ENCODE measurements at places on chromosomes 5 and 9. TPM values are rescaled to one million over a fixed set of nuclear protein-coding genes. Genes with fewer than 3 reads are reported as not detected.

Gene ZFR
- 94.0 TPM for total RNA-seq

Gene PHF24
- not detected for total RNA-seq

Gene IFNA2
- total RNA-seq: not detected

Gene RGS7BP
- 16.2 TPM for total RNA-seq

Gene SLC36A2
- not detected for total RNA-seq

Gene PDZD2
- 4.0 TPM for total RNA-seq

Gene TMC1
- total RNA-seq: 2.2 TPM

Measured in thoracic aorta endothelial cell (primary cell).